ENCODE measurements at places on chromosomes 2 and 18.

GRCh38 chr2:56234241-56234640 lies 50.5 kb downstream of the CCDC85A start:
- no peak for DNase-seq

DNA sequence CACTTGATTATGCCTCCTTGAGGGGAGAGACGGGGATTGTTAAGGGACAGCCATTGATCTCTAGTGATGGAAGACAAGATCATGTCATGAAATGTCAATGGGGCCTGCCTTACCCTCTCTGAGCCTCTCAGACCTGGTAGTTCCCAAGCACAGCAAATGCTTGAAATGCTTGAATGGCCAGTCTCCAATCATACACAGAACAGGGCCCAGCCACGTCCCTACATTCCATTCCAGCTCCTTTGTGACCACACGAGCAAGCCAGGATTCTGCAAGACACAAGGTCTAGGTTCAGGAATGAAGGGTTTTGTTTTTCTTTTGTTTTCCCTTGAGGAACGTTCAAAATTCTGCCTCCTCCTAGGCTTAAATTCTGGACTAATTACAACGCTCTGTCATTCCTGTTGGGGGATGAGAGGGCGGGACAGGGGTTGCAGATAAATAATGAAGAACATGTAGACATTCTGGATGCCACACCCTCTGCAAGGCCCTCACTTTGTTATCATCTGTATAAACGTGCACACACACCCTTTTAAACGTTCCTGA lies 98.1 kb upstream of the YPEL5 start:
- no peak for DNase-seq

GRCh38 chr18:57134618-57135135 lies 12.2 kb upstream of the BOD1L2 start:
- DNase-seq, result no peak

- DNase-seq, result no peak
Observed at GRCh38 chr18:22223254-22223964, 54.0 kb downstream of the GATA6 start.

- no peak for DNase-seq
Observed at GRCh38 chr2:48048476-48049171, 142.3 kb upstream of the FBXO11 start.

GRCh38 chr2:3263487-3263886 lies 114.1 kb downstream of the EIPR1 start:
- no peak for DNase-seq

GRCh38 chr2:105361102-105361889 lies 24.0 kb downstream of the C2orf49 start:
- DNase-seq, result no peak

DNA sequence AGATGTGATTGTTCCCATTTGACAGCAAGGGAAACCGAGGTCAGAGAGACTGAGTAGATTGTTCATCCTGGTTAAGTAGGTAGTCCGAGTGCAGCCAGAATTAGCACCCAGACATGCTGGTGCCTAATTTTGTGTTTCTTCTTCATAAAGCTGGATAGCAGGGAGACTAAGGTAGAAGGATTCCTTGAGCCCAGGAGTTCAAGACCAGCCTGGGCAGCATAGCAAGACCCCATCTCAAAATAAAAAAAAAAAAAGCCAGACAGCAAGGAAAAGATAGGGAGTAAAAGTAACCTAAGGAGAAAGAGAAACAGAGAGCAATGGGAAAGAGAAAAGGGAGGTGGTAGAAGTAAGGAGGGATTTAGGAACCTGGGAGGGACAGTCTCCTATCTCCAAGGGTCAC lies 120.6 kb downstream of the PRKCE start:
- no peak for DNase-seq

- no peak for DNase-seq
Observed at GRCh38 chr2:99543247-99543646, 53.4 kb upstream of the REV1 start.

DNA sequence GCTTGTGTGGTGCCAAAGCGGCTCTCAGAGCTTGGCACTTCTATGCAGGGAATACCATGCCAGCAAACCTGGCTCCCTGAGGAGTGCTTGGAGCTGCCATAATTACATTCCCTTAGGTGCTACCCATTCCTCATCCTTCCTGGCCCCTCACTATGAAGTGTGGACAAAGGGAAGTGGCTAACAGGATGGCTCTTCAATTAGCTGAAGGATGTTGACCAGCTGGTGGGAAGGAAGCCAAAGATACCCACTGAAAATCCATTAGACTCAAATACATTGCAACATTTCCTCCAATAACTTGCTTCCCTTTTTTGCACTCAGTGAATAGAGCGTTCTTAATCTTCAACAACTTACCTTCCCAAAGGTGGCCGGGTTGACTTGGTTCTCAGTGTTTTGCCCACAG lies 8.5 kb downstream of the RFX8 start:
- no peak for DNase-seq

- no peak for DNase-seq
Observed at GRCh38 chr18:33444709-33445108, 4.2 kb upstream of the CCDC178 start.

GRCh38 chr2:169089182-169089581 lies 19.8 kb downstream of the DHRS9 start:
- no peak for DNase-seq

GRCh38 chr2:71006323-71006722 lies 11.7 kb upstream of the TEX261 start:
- no peak for DNase-seq

- no peak for DNase-seq
Observed at GRCh38 chr2:28582595-28582994, 86.7 kb downstream of the PLB1 start.

Data from CD4-positive, CD25-positive, alpha-beta regulatory T cell (primary cell).